ENCODE measurements at places on chromosomes 7 and 10.

- no peak for DNase-seq
Measured at GRCh38 chr10:6746782-6747181, 166.7 kb upstream of the PRKCQ start.

DNA sequence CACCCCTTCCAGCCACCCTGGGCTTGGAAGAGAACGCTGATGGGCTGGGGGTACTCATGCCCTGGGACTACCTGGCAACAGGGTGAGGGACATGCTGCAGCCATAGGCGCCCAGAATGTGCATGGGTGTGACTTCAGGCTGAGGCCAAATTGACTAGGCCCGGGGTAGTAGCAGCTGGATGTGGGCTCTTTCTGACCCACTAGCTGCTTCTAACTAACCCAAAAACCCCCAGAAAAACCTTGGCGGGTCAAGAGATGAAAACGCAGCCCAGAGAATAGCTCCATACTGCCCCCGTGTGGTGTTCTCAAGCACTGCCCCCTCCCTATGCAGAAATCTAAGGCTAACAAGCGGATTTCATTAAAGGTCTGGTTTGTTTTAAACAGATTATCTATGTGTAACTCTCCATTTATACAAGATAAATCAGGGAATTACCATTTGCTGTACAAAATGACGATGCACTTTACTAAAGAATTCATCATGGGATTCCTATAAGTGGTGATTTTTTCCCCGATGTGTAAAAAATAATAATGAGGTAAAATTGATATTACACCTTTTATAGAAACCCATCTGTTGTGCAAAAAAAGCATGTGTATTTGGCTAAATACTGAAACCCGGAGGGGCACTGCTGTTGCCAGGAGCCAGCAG is 4.2 kb downstream of the SMARCD3 start:
- peak; percentile 79 for DNase-seq

GRCh38 chr10:20871970-20872369 is 25.1 kb downstream of the NEBL start:
- DNase-seq: no peak

- DNase-seq: no peak
Measured at GRCh38 chr7:1475393-1475792, 16.1 kb upstream of the MICALL2 start.

Measured in activated T-cell treated with anti-CD3 and anti-CD28 coated beads, Interleukin-2, amount 50 U/mL, for 48 hours (primary cell).